IMR-90 (cell line): ENCODE measurements at places on chromosomes 7 and 10. TPM values are rescaled to one million over a fixed set of nuclear protein-coding genes. Genes with fewer than 3 reads are reported as not detected.

DNA sequence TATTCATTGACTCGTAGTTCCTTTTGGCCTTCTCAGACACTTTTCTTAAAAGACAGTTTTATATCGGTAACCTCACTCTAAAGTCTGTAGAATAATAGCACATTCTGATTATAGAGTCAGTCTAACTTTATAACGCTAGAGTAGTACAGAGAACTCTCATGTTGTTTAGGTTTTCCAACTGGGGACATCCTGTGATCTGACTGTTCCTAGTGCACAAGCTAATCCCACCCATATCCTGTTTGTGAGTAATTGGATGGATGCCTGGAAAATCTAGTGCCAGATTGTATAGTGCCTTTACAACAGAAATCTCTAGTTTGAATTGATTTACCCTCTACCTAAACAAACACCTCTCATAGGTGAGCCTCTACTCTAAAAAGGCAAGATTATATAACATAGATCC is 107.4 kb downstream of the ZEB1 start:
- DNase-seq, result peak; percentile 94
- H3K36me3 ChIP-seq, result no peaks in the 10 kb centered on the region
- no peaks in the 10 kb centered on the region; the same call in 1 of the 2 replicates for H3K4me1 ChIP-seq

GRCh38 chr7:127594490-127594889 is 954 bp downstream of the FSCN3 start:
- H3K27me3 ChIP-seq, result peaks cover 4% of the 10 kb centered on the region
- no peak for DNase-seq
- H3K4me1 ChIP-seq, result peaks cover under 1% of the 10 kb centered on the region; the same call in 1 of the 2 replicates
- no peak overlapping the region for H3K27ac ChIP-seq

- H3K36me3 ChIP-seq, result no peaks in the 10 kb centered on the region
- peaks cover 6% of the 10 kb centered on the region for H3K4me1 ChIP-seq
- no peaks in the 10 kb centered on the region for H3K27me3 ChIP-seq
These were observed 240.6 kb upstream of the SEMA3C start for GRCh38 chr7:81159402-81159801.

The SPDYE6 gene
- total RNA-seq, result not detected in 2 replicates

- H3K36me3 ChIP-seq, result no peaks in the 10 kb centered on the region
- peak overlapping the region; percentile 14; the same call in 1 of the 2 replicates for H3K4me3 ChIP-seq
- no peaks in the 10 kb centered on the region; the same call in 1 of the 2 replicates for H3K27me3 ChIP-seq
- DNase-seq, result peak; percentile 46
These were observed 24.8 kb upstream of the FFAR4 start for GRCh38 chr10:93541402-93542357.

DNA sequence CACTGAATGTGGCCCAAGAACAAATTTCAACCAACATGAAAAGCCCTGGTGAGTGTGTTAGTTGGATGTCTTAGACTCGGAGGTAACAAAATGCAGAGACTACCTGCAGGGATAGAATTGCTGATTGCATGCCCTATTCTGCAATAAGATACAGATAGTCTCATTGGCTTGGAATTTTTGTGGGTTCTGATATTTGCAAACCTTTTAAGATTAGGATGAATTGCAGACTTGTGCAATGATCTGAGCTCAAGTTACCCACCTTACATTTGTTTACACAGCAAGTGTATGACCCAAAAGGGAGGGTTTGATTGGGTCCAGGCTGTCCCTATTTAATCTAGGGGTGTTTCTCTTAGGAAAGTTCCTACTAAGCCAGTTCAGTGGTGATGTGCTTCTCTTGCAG is 45.4 kb downstream of the GPR37 start:
- no peaks in the 10 kb centered on the region for H3K36me3 ChIP-seq
- peak overlapping the region; percentile 57; the same call in 1 of the 2 replicates for H3K27ac ChIP-seq
- H3K27me3 ChIP-seq, result no peaks in the 10 kb centered on the region
- H3K4me3 ChIP-seq, result no peak overlapping the region

DNA sequence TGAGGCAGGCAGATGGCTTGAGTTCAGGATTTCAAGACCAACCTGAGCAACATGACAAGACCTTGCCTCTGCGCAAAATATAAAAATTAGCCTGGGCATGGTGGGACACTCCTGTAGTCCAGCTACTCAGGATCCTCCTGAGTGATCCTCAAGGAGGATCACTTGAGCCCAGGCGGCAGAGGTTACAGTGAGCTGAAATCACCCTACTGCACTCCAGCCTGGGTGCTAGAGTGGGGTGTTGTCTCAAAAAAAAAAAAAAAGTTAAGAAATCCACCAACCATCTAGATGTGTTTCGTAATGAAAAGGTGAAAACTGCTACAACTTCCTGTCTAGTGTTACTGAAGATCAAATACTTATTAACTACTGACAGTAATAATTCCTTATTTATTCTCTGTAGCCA is 8.1 kb downstream of the GLCCI1 start:
- H3K4me1 ChIP-seq, result peaks cover 2% of the 10 kb centered on the region; the same call in 1 of the 2 replicates
- H3K4me3 ChIP-seq, result no peak overlapping the region
- H3K27ac ChIP-seq, result no peak overlapping the region
- H3K27me3 ChIP-seq, result no peaks in the 10 kb centered on the region
- H3K36me3 ChIP-seq, result no peaks in the 10 kb centered on the region
- DNase-seq, result no peak

The PNLIPRP1 gene
- total RNA-seq, result not detected in 2 replicates

- no peaks in the 10 kb centered on the region for H3K36me3 ChIP-seq
- DNase-seq, result no peak
- H3K4me1 ChIP-seq, result no peaks in the 10 kb centered on the region
- H3K27me3 ChIP-seq, result peaks cover 39% of the 10 kb centered on the region
These were observed 18.6 kb upstream of the DRGX start for GRCh38 chr10:49414496-49414895.

GRCh38 chr7:39342763-39343162 is 223.4 kb upstream of the YAE1 start:
- H3K4me3 ChIP-seq, result no peak overlapping the region
- H3K27ac ChIP-seq, result no peak overlapping the region
- H3K27me3 ChIP-seq, result no peaks in the 10 kb centered on the region
- H3K36me3 ChIP-seq, result no peaks in the 10 kb centered on the region

DNA sequence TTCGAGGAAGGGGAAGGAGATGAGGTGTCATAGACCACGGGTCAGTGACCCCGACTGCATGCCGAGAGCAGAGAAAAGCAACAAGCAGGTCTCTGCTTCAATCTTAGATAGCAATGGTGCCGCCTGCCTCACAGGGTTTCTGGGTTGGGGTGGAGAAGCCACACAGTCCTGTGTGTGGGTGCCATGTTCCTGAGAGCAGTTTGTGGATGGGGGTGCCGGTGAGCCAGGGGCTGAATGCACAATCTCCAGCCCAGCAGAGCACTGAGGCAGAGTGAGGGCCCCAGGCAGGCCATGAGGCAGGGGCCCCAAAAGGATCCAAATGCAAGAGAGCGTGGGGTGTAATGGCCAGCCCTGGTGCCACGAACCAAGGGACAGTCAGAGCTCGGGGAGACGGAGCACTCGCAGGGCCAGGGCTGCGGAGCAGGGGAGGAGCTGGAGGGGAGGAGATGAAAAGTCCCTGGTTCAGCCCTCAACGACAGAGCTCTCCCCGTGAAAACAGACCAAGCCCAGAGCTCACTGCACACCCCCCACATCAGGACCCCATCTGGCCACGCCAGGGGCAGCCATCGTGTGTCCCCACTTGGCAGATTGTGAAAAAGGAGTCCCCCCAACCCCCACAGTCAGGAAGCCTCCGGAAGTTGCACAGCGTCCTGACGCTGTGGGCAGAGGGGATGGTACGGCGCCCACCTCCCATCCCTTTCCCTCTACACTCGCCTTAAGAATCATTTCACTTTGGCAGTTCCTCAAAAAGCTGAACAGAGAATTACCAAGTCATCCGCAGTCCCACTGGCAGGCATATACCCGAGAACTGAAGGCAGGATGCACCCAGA is 19.9 kb downstream of the WDR86 start:
- no peak overlapping the region for H3K4me3 ChIP-seq
- no peak overlapping the region for H3K27ac ChIP-seq
- no peak for DNase-seq
- H3K36me3 ChIP-seq, result no peaks in the 10 kb centered on the region

- no peak overlapping the region for H3K27ac ChIP-seq
- H3K36me3 ChIP-seq, result no peaks in the 10 kb centered on the region
- no peak for DNase-seq
- H3K4me3 ChIP-seq, result no peak overlapping the region
These were observed 19.6 kb upstream of the PIP4K2A start for GRCh38 chr10:22733992-22734391.

The AGAP9 gene
- 2.5 and 3.2 TPM in 2 replicates for total RNA-seq

The NEURL1 gene
- total RNA-seq, result 0.28 and 0.36 TPM in 2 replicates

DNA sequence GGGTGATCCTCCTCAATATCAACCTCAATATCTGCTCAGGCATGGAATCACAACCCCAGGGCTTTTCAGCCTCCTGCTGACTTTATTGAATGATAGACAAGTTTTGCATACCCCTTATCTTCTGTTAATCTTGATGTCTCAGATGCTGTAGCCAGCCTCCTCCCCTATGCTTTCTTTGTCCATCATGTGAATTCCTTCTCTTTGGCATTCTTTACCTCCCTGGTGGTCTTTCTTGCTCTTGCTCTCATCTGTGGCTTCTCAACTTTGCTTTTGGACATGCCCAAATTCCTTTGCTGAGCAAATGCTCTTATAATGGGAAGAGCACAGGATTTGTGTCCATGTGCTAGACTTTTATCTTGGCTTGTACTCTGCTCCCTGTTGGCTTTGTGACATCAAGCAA is 73.4 kb upstream of the FAM13C start:
- H3K27ac ChIP-seq, result no peak overlapping the region
- H3K4me1 ChIP-seq, result no peaks in the 10 kb centered on the region
- no peaks in the 10 kb centered on the region for H3K36me3 ChIP-seq

DNA sequence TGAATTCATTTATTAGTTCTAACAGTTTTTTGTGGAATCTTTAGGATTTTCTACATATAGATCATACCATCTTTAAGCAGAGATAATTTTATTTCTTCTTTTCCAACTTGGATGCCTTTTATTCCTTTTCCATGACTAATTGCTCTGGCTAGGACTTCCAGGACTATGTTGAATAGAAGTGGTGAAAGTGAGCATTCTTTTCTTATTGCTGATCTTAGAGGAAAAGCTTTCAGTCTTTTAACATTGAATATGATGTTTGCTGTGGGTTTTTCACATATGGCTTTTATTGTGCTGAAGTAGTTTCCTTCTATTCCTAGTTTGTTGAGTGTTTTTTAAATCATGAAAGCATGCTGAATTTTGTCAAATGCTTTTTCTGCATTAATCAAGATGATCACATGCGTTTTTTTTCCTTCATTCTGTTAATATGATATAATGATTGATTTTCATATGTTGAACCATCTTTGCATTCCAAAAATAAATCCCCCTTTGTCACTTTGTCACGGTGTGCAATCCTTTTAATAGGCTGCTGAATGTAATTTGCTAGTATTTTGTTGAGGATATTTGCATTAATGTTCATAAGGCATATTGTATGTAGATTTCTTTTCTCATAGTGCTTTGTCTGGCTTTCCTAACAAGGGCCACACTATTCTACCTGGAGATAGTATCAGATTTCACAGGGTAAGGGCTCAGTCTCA is 92.9 kb downstream of the ZNF467 start:
- no peaks in the 10 kb centered on the region for H3K36me3 ChIP-seq
- no peak overlapping the region for H3K4me3 ChIP-seq
- peak; percentile 43 for DNase-seq
- H3K27ac ChIP-seq, result no peak overlapping the region
- no peaks in the 10 kb centered on the region for H3K27me3 ChIP-seq
- no peaks in the 10 kb centered on the region for H3K4me1 ChIP-seq

DNA sequence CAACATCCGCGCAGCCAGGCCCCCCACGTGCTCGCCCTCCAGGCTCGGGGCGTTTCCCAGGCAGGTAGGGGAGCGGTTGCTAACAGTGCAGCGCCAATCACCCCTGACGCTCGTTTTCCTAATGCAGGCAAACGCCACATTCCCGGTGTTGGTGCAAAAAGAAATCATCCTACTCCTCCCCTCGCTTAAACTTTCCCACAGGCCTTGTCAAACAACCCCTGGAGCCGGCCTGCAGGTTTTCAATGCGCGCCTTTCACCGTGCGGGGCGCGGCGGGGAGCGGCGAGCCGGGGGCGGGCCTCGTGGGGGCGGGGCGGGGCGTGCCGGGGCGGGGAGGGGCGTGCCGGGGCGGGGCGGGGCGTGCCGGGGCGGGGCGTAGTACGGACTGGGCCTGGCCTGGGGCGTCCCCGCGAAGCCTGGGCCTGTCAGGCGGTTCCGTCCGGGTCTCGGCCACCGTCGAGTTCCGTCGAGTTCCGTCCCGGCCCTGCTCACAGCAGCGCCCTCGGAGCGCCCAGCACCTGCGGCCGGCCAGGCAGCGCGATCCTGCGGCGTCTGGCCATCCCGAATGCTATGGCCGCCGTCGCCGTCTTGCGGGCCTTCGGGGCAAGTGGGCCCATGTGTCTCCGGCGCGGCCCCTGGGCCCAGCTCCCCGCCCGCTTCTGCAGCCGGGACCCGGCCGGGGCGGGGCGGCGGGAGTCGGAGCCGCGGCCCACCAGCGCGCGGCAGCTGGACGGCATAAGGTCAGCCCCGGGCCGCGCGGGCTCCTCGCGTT is at the start of gene ECHDC3:
ECHDC3 (plus strand) TSS at position 374 of the 770 bp plus-strand sequence; CDS start at position 569, 195 bp downstream.
- H3K4me1 ChIP-seq, result no peaks in the 10 kb centered on the region
- H3K27ac ChIP-seq, result no peak within 1 kb of the TSS; the same call in 1 of the 2 replicates
- H3K4me3 ChIP-seq, result peak within 1 kb of the TSS; percentile 75
- no peak for DNase-seq

GRCh38 chr7:89072081-89072480 is 276.5 kb upstream of the TEX47 start:
- no peak overlapping the region for H3K27ac ChIP-seq
- no peak overlapping the region for H3K4me3 ChIP-seq
- no peaks in the 10 kb centered on the region for H3K36me3 ChIP-seq
- no peaks in the 10 kb centered on the region for H3K27me3 ChIP-seq
- no peak for DNase-seq
- no peaks in the 10 kb centered on the region for H3K4me1 ChIP-seq

DNA sequence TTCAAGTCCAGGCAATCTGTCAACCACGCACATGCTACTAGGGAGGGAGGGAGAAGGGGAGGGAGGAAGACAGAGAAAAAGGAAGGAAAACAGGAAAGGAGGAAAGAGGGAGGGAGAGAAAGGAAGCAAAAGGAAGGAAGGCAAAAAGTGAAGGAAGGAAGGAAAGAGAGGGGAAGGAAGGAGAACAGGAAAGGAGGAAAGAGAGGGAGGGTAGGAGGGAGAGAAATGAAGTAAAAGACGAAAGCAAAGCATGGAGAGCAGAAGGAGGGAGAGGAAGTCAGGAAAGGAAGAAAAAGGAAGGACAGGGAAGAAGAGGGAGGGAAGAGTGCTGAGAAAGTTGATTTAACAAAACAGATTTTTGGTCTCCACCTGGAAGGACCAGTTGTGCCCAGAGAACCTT is 25.6 kb downstream of the KLF6 start:
- DNase-seq, result no peak
- H3K27ac ChIP-seq, result no peak overlapping the region
- H3K27me3 ChIP-seq, result no peaks in the 10 kb centered on the region
- H3K36me3 ChIP-seq, result no peaks in the 10 kb centered on the region
- no peak overlapping the region for H3K4me3 ChIP-seq

- H3K36me3 ChIP-seq, result no peaks in the 10 kb centered on the region; the same call in 1 of the 2 replicates
- H3K27me3 ChIP-seq, result no peaks in the 10 kb centered on the region
- no peak overlapping the region for H3K4me3 ChIP-seq
- H3K4me1 ChIP-seq, result peaks cover 17% of the 10 kb centered on the region
- no peak overlapping the region for H3K27ac ChIP-seq
These were observed 23.7 kb downstream of the TSPAN14 start for GRCh38 chr10:80477813-80478212.

The CTAGE6 gene
- total RNA-seq, result under 0.01 and 0.18 TPM in 2 replicates

GRCh38 chr10:122515588-122516231 is 44.8 kb upstream of the DMBT1 start:
- no peaks in the 10 kb centered on the region for H3K27me3 ChIP-seq
- H3K4me3 ChIP-seq, result no peak overlapping the region
- peak; percentile 35 for DNase-seq
- H3K36me3 ChIP-seq, result peaks cover 22% of the 10 kb centered on the region
- H3K27ac ChIP-seq, result no peak overlapping the region
